Stimulated activated CD4-positive, alpha-beta T cell treated with anti-CD3 and anti-CD28 coated beads, Interleukin-4, amount 100 ng/mL, for 24 hours (primary cell): ENCODE measurements at places on chromosomes 7 and 10.
A peak's percentile ranks its signal among the peaks of the same experiment; 100 is the strongest.

- peak; percentile 85 for DNase-seq
These were observed 45.2 kb upstream of the TMEM213 start for GRCh38 chr7:138752518-138753149.

- no peak for DNase-seq
These were observed 166.2 kb upstream of the TAC1 start for GRCh38 chr7:97565665-97566064.

- no peak for DNase-seq
These were observed 14.1 kb downstream of the USP54 start for GRCh38 chr10:73576890-73577591.

DNA sequence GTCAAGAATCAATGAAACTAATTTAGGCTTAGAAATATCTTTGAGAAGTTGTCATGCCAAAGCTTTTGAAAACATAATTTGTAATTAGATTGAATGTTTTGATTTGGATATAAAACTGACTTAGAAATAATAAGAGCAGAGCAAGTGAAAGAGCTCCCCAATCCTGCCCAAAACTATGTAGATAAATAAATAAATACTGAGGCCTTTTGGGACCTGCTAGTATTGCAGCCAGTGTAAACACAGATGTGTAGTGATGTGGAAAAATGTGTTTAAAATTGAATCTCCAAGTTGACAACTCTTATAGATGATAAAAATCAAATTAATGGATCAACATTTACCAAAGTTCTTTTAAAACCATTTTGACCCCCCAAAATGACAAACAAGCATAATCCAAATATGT lies 896.1 kb downstream of the CNTNAP2 start:
- DNase-seq, result no peak

DNA sequence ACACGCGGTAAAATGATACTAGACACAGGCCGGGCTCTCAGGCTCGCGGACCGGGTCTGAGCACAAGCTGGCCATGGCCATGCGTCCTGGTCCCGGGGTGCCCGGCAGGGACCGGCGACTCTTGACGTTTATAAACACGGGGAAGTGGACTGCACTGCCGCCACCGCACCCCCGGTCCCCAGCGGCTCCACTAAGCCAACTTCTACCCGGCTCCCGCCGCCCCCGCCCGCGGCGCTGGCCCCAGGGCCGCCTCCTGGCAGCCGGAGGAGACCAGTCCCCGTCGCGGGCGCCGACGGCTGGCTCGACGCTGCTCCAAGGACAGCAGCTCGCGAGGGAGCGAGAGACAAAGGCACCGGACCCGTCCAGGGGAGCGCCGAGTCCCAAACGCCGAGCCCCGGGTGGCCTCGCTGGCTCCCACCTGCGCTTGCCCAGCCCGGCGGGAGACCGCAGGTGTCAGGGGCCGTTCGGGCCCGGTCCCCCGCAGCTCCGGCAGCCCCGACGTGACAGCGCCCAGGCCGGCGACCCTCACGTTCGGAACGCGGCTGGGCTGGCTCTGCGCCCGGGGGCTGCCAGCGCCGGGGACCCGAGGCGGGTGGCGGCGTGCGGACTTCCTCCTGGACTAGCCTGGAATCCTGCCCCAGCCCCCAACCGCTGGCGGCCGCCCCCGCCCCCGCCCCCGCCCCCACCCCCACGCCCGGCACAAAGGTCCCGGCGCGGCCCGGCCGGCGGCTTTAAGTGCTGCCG lies 517 bp downstream of the ITGB1 start:
- peak; percentile 44 for DNase-seq

DNA sequence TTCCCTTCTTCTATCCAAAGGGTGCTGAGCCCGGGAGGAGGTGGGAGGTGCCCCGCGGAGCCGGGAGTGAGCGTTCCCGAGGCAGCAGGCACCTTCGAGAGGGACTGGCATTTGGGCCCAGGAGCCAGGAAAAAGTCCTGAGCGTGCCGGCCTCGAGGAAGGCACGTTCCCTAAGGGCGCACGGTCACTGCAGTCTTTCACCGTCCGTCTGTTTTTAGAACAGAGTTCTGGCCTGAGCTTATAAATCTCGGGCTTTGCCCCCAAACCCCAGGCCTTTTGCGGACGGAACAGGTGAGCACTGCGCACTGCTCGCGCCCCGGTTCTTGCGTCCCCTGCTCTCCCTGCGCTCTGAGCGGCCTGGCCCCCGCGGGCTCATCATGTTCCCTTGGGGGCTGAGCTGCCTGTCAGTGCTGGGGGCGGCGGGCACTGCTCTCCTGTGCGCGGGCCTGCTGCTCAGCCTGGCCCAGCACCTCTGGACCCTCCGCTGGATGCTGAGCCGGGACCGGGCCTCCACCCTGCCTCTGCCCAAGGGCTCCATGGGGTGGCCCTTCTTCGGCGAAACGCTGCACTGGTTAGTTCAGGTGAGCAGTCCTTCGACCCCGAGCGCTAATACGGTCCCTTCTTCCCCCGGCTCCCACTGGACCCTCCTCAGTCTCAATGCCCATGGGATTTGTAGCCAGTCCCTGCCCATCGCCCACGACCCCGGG lies 442 bp downstream of the CYP26C1 start:
- no peak for DNase-seq

DNA sequence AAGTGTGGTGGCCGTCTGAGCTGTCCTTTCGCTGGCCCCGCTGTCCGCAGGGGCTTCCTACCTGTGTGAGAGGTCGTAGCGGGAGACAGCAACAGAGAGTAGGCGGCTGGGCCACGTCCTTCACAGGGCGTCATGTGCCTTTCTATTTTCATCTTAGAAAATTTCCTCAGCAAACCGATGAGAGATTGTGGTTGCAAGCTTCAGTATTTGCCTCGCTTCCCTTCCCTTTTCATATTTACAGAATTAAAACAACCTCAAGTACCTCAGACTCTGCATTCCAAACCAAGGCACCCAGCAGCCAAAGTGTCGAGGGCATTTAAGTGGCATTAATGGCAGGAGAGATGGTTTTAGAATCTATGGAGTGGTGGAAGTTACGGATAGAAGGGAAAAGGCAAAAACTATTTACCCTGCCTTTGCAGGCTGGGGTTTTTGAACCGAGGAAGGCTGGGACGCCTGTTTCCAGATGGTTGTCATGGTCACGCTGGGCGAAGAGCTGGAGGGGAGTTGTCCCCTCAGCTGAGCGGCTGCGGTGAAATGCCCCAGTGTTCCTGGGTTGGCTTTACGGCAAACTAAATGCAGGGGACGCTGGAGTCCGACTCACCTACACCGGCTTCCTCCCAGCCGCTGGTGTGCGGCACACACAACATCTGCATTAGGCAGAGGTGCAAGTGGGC lies 41.9 kb downstream of the WIPI2 start:
- no peak for DNase-seq

DNA sequence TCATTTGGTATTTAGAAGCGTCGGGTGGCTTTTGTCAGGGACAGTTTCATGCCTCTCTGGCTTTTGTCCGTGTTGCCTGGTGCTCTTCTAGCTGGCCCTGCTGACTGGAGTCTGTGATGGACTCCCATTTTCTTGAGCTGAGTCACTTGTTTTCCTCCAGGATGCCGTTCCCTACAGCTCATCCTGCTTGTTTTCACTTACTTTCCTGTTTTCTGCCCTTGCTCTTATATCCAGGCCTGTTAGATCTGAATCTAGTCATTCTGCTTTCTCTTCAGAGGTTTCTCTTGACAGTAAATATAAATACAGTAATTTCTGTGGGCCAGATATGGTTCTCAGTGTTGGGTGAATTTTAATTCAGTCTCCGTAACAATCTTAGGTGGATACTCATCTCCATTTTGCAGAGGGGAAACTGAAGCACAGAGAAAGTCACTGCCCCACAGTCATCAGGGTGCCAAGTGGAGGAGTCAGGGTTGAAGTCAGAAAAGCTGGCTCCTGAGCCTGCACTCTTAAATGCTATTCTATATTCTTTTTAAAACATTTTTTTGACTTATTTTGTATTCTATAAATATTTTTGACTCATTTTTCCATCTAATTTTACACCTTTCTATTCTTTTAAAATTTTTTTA lies 85.4 kb downstream of the CCNY start:
- no peak for DNase-seq

DNA sequence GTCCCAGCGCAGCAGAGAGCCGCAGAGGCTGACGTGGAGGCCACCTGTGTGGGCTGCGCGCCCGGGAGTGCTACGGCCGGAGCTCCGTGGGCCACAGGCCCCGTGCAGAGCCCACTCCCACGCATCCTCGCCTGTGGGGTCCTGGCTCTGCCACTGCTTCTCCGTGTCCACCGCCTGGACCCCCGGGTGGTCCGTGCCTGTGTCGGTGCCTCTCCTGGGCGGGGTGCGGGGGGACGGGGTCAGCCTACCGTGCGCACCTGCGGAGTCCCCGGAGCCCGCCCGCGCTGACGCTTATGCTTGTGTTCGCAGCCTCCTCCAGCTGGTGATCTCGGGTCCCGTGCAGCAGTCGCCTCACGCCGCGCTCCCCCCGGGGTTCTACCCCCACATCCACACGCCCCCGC lies 7.8 kb upstream of the ZNF853 start:
- no peak for DNase-seq

GRCh38 chr7:143283381-143283780 lies 1.4 kb upstream of the TMEM139 start:
- DNase-seq, result no peak

DNA sequence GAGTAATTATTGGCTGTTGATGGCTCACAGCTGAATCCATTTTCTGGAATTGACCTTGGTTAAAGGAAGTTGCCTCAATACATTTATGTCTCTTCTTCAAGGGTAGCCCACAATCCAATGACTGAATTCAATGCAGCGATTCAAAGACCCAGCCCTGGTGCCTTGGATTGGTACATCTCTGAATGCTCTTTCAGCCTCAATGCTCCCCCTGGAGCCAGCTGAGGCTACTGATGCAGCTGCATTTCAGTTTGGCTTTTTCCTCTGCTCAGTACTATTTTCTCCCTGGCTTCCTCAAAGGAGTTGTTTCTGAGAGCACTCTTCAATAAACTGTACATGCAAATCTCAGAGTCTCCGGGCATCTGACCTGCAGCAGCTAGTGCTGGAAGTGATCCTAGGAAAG lies 633 bp upstream of the EBLN1 start:
- no peak for DNase-seq

- DNase-seq, result no peak
These were observed 47.4 kb downstream of the ANKRD61 start for GRCh38 chr7:6078548-6078947.

GRCh38 chr10:12400266-12400931 lies 51.1 kb downstream of the CAMK1D start:
- DNase-seq, result no peak
